ENCODE measurements at places on chromosomes 4 and X. TPM values are rescaled to one million over a fixed set of nuclear protein-coding genes. Genes with fewer than 3 reads are reported as not detected.

The CORIN gene
- 1.6 TPM for total RNA-seq

The CXorf38 gene
- 11.4 TPM for total RNA-seq

The MGAT4D gene
- total RNA-seq = not detected

The VEGFD gene
- not detected for total RNA-seq

The MAGIX gene
- total RNA-seq = 1.2 TPM

The MXRA5 gene
- 188 TPM for total RNA-seq

Measured in osteocyte (in vitro differentiated cells).